Astrocyte of the cerebellum (primary cell): ENCODE measurements at places on chromosomes 5 and 9.
A peak's percentile ranks its signal among the peaks of the same experiment; 100 is the strongest.

- no peak for DNase-seq
Measured at GRCh38 chr9:101317735-101318134, 67.1 kb downstream of the BAAT start.

GRCh38 chr9:38437193-38437823 is 13.1 kb upstream of the IGFBPL1 start:
- DNase-seq = peak; percentile 32

GRCh38 chr9:1606253-1606652 is 408.9 kb upstream of the SMARCA2 start:
- no peak for DNase-seq

DNA sequence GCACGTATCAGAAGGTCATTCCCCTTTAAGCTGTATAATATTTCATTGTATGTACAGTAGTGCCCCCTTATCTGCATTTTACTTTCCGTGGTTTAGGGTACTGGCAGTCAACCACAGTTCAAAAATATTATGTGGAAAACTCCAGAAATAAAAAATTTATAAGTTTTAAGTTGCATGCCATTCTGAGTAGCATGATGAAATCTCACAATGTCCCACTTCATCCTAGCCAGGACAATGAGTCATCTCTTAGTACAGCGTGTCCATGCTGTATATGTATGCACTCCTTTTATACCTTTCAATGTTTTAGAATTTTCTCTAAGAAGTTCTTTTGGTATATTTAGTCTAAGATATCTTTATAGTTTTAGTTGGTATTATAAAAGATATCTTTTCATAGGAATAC is 115.0 kb upstream of the HAND1 start:
- DNase-seq = no peak

GRCh38 chr5:139205124-139205523 is 7.0 kb upstream of the SIL1 start:
- no peak for DNase-seq

- DNase-seq = no peak
Measured at GRCh38 chr5:120794121-120794520, 330.0 kb downstream of the PRR16 start.

GRCh38 chr5:32814620-32815019 is 103.5 kb downstream of the NPR3 start:
- DNase-seq = peak; percentile 80

- no peak for DNase-seq
Measured at GRCh38 chr5:134510970-134511795, 14.3 kb upstream of the JADE2 start.
